CD4-positive, alpha-beta memory T cell (primary cell): ENCODE measurements at places on chromosomes 16 and 17.
A peak's percentile ranks its signal among the peaks of the same experiment; 100 is the strongest.

- no peaks in the 10 kb centered on the region for H3K36me3 ChIP-seq
- no peaks in the 10 kb centered on the region for H3K27me3 ChIP-seq
- H3K4me3 ChIP-seq = no peak overlapping the region
- H3K27ac ChIP-seq = no peak overlapping the region
- H3K4me1 ChIP-seq = no peaks in the 10 kb centered on the region
These were observed 390.4 kb downstream of the SHISA9 start for GRCh38 chr16:13291591-13292333.

- DNase-seq = no peak
- no peak overlapping the region for H3K27ac ChIP-seq
- no peak overlapping the region for H3K4me3 ChIP-seq
- H3K27me3 ChIP-seq = no peaks in the 10 kb centered on the region
These were observed 4.2 kb upstream of the GSE1 start for GRCh38 chr16:85608887-85609286.

DNA sequence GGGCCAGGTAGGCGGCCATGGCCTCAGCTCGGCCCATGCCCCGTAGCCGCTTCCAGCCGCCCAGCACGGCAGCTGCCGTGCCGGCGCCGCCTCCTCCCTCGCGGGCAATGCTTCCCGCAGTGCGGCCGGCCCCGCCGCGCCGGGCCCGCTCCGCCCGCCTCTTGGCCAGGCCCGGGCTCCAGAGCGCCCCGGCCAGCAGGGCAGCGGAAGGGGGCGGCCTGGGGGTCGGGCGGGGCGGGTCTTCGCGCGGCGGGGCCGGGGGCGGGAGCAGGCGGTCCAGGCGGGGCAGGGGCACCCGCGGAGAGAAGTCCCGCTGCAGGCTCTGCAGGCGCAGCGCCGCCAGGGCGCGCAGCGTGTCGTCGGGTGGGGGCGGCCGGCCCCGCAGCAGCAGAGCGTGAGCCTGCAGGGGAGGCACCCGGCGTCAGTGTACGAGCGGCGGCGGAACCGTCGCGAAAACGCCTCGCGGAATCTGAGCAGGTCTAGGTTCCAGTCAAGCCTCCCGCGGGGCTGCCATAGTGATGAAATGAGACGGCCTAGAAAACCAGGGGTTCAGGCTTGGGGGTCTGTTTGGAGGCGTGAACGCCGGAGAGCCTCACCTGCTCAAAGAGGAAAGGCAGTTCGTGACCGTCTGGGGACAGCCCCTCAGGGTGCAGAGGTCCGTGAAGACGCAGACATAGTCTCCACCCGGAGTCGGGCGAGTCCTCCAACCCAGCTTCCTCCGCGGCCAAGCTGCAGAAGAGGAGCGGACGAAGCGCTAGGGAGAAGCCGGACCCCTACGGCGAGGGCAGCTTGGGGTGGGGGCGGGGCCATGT, 6.6 kb downstream of the PLEKHH3 start:
- peak overlapping the region; percentile 38 for H3K4me3 ChIP-seq
- peaks cover 32% of the 10 kb centered on the region for H3K27me3 ChIP-seq
- no peak overlapping the region for H3K27ac ChIP-seq
- H3K4me1 ChIP-seq = peaks cover 30% of the 10 kb centered on the region
- H3K36me3 ChIP-seq = no peaks in the 10 kb centered on the region

DNA sequence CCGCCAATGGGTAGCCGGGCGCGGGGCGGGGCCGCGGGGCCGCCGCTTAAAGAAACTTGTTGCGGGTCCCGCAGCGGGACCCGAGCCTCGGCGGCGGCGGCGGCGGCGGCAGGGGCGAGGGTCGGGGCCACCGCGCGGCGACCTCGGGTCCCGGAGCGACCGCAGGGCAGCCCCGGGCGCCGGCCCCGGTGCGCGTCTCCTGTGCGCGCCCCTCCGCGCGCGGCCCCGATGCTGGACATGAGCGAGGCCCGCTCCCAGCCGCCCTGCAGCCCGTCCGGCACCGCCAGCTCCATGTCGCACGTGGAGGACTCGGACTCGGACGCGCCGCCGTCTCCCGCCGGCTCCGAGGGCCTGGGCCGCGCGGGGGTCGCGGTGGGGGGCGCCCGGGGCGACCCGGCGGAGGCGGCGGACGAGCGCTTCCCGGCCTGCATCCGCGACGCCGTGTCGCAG, at the start of gene SOX8:
Gene SOX8, plus strand, starts transcription at position 76 of the 450 bp plus-strand sequence. Its CDS starts 153 bp downstream, at position 229.
- H3K4me1 ChIP-seq = peaks cover 12% of the 10 kb centered on the region
- no peak within 1 kb of the TSS for H3K4me3 ChIP-seq
- no peak within 1 kb of the TSS for H3K27ac ChIP-seq
- peak; percentile 34 for DNase-seq
- H3K36me3 ChIP-seq = no peaks in the 10 kb centered on the region

DNA sequence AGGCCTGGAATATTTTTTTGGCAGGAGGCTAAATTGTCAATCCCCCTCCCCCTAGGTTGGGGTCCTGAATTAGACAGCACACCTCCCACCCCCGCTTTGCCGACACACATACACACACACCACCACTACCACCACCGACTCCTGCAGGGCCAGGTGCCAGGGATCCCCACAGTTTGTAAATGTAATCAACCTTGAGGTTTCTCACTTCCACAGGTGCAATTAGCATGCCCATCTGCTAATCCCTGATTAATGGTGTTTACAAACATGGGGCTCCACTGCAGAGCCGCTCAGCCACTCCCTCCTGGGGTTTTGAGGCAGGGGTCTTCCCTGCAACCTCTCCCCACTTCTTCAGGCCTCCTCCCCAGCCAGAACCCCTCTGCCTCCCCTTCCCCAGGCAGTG, 11.8 kb downstream of the MRM1 start:
- DNase-seq = no peak
- no peaks in the 10 kb centered on the region for H3K36me3 ChIP-seq
